ENCODE measurements at places on chromosomes 2 and 18. TPM values are rescaled to one million over a fixed set of nuclear protein-coding genes. Genes with fewer than 3 reads are reported as not detected.

GRCh38 chr2:57892920-57893319 is 153.7 kb upstream of the VRK2 start:
- DNase-seq: no peak

- DNase-seq: peak; percentile 23
Observed at GRCh38 chr2:169734169-169734847, 676 bp downstream of the KLHL23 start.

GRCh38 chr2:47232738-47233415 is 77.8 kb upstream of the STPG4 start:
- peak; percentile 34 for DNase-seq

DNA sequence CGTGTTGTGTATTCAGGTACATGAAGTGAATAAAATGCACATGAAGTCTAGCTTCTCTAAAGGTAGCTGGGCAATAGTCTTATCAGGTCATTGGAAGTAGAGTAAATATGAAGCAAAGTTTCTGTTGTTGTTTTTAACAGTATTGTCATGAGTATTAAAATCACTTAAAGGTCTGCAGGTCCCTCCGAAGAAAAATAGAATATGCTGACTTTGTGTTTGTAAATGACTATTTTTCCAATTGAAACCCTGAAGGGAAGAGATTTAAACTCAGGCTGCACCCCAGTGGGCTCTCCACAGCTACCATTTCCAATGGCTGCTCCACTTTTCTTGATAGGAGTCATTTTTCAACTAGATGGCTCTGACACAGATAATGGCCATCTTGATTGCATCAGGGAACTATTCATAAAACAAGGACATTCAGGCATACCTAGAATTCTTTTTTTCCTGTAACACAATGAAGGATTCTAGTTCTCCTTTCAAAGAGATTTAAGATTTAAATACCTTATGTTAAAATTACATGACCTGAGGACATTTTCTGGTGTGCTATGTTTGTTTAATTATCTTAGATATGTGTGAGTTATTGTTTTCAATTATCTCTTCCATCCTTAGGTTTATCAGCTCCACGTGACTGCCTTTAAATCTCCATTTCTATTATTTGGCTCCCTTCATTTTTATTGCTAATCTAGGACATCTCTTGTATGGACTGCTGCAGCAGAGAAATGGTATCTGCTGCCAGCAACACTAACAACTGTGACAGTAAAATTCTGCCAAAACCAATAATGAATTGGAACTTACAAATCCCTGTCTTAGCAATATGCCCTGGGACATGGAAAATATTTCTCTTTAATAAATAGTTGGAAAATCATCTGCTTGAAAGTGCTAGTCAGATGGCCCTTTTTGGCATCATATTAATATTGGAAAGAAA is 149.2 kb upstream of the NOSTRIN start:
- no peak for DNase-seq

GRCh38 chr2:191789796-191790195 is 57.1 kb downstream of the CAVIN2 start:
- DNase-seq: peak; percentile 21

- DNase-seq: peak; percentile 22
Observed at GRCh38 chr18:3093624-3094337, 80.8 kb upstream of the LPIN2 start.

DNA sequence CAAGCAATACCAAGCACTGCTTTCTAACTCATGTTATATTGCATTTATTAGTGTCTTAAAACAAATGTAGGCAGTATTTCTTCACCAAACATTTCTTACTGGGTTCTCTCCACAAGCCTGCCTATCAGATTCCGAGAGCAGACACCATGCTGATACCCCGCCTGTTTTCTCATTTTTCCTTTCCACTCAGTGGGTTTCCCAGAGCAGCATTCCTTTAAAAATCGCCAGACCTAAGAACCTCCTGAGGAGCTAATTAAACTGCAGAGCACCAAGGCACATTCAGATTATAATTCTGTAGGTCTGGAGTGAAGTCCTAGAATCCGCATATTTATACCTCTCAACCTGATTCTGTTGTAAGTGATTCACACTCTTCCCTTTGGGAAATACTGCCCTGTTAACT is 405.6 kb downstream of the TNS1 start:
- DNase-seq: no peak

DNA sequence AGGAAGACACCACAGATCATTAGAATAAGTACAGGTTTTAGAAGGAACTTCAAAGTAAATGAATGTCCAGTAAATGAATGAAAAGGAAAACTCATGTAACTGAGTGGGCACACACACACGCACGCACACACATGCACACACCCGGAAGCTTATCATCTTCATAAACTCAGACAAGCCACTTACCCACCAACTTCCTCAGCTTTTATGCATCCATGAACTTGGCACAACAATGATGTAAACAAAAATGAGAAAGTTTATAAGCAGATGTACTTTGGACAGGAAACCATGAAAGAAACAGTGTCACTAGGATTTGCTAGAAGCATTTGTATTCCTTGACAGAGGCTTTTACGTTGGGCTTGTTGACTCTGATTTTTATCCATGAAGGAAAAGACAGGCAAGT is 23.2 kb downstream of the RNF152 start:
- DNase-seq: no peak

- no peak for DNase-seq
Observed at GRCh38 chr18:47501946-47502345, 250.5 kb upstream of the SKOR2 start.

DNA sequence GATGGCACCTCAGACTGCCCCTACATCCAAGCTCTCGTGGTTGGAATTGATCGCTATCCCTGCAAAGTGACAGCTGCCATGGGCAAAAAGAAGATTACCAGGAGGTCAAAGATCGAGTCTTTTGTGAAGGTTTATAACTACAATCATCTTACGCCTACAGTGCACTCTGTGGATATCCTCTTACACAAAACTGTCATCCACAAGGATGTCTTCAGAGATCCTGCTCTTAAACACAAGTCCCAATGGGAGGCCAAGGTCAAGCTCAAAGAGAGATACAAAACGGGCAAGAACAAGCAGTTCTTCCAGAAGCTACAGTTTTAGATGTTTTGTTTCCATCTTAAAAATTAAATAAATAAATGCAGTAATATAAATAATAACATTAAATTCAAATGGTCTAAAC is 45.4 kb downstream of the INO80D start:
- DNase-seq: no peak

- DNase-seq: peak; percentile 86
Observed at GRCh38 chr2:12759248-12759647, 42.5 kb downstream of the TRIB2 start.

DNA sequence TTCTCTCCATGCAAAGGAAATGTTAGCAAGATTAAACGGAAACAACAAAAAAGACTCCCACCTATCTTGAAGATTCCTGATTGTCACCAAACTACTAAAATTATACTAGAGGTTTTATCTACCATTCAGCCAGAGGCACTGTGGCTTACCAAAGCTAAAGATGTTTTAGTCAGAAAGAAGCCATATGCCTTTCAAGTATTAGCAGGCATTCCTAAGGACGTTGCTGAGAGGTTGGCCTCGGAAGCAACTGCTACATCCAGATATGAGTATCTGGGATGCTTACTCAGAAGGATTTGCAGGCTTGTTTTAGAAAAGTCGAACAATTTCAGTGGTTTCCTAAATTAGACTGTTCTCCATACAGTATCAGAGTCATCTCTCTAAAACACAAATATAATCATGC is 88.3 kb upstream of the UBE2E3 start:
- DNase-seq: no peak

GRCh38 chr2:186603286-186603685 is 13.4 kb downstream of the ITGAV start:
- DNase-seq: peak; percentile 32

GRCh38 chr2:48169141-48169592 is 262.9 kb upstream of the FBXO11 start:
- DNase-seq: no peak

GRCh38 chr2:159720676-159721075 is 8.4 kb downstream of the MARCHF7 start:
- DNase-seq: no peak

GRCh38 chr2:212448698-212449097 is 89.9 kb downstream of the ERBB4 start:
- DNase-seq: no peak

DNA sequence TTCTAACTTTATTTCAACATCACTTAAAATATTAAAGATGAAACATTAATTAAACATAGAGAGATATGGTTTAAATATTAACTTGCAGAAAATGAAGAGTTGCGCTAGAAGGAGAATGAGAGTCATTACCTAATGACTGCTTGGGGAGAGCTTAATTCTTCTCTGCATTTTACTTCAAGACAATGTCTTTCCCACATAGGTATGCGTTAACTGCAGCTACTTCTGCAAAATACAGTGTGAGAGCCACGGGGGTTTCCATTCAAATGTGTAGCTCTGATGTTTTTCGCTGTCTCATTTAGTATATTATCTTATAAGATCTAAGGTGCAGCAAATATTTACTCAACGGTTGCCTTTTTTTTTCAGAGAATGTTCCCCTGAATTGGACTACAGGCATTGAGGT is 126.7 kb downstream of the TMX3 start:
- no peak for DNase-seq

DNA sequence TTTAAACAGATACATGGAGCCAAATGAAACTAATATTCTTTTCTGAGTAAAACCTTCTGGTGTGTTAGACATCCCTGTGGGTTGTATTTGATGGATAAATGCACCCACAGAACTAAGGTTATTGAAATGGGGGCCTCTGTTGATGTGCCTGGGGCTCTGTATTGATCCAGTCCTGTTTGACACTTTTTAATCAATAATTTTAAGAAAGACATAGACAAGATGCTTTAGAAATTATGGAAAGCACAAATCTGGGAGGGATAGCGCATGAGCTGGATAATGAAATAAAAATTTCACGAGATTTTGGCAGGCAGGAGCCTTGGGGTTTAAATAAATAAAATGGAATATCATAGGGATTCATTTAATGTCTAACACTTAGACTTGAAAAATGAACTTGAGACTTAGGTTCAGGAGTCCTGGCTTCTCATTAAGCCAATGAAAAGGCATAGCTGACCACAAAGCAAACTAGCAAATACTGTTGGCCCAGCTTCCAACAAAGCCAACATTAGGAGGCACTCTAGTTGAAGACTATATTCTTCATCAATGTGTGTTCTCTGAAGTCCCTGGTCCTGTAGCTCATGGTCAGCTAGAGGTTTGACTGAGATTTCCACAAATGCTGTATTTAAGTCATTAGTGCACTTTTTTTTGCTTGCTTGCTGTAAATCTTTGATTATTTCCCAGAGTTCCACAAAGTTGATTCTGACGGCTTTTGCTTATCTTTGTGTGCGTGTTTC is 64.2 kb upstream of the SH3RF3 start:
- DNase-seq: no peak

GRCh38 chr2:238703436-238703835 is 144.4 kb upstream of the TWIST2 start:
- DNase-seq: no peak

- DNase-seq: no peak
Observed at GRCh38 chr18:70634576-70635147, 345.8 kb downstream of the SOCS6 start.

C2orf66 gene
- not detected for total RNA-seq

GALNT5 gene
- 28.8 TPM for total RNA-seq

NAPG gene
- total RNA-seq: 50.4 TPM

RIT2 gene
- 0.37 TPM for total RNA-seq
